ENCODE measurements at places on chromosomes 1 and 21. TPM values are rescaled to one million over a fixed set of nuclear protein-coding genes. Genes with fewer than 3 reads are reported as not detected.

DNA sequence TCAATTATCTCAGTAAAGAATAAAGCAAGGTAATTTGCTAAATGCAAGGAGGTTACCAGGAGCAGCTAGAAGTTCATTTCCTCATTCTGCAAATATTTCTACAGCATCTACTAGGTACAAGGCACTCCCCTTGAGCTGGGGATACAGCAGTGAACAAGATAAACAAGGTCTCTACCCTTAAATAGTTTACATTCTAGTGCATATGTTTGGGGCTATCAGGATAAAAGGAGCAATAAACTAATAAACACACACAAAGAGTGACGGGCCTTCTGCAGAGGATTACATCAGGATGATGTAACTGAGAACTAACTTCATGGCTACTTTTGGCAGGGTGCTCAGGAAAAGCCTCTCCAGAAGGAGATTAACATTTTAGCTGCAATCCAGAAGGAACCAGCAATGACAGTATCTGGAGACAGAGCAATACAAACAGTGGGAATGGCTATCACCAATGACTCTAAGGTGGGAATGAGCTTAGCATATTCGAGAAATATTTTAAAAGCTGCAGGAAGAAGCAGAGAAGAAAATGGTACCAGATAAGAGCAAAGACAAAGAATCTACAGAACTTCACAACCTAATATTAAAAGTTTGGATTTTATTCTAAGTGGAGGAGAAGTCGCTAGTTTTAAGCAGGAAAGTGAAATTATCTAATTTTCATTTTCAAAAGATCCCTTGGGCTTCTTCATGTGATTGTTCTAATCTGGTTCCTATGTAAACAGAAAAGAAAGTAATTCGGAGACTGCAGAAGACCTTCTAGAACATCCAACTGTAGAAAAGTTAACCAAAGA lies 25.8 kb downstream of the TP53BP2 start:
- H3K27ac ChIP-seq = no peak overlapping the region
- no peak for DNase-seq
- no peaks in the 10 kb centered on the region for H3K36me3 ChIP-seq
- H3K4me1 ChIP-seq = peaks cover 11% of the 10 kb centered on the region
- H3K27me3 ChIP-seq = no peaks in the 10 kb centered on the region
- no peak overlapping the region for H3K4me3 ChIP-seq

DNA sequence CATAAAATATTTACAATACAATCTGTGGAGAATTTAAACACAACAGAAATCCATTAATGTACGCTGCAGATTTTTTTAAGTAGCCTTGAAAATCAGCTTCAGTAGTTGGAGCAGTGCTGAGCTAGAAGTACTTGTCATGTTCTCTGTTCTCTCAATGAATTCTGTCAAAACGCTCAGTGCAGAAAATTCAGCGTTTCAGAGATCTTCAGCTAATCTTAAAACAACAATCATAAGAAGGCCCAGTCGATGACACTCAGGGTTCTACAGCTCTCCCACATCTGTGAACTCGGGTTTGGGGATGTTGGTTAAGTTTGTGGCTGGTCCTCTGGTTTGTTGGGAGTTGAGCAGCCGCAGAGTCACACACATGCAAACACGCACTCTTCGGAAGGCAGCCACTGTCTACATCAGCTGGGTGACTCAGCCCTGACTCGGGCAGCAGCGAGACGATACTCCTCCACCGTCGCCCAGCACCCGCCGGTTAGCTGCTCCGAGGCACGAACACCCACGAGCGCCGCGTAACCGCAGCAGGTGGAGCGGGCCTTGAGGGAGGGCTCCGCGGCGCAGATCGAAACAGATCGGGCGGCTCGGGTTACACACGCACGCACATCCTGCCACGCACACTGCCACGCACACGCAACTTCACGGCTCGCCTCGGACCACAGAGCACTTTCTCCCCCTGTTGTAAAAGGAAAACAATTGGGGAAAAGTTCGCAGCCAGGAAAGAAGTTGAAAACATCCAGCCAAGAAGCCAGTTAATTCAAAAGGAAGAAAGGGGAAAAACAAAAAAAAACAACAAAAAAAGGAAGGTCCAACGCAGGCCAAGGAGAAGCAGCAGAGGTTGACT lies 161.2 kb downstream of the RUNX1 start:
- peak overlapping the region; percentile 90 for H3K27ac ChIP-seq
- no peaks in the 10 kb centered on the region for H3K36me3 ChIP-seq
- DNase-seq = no peak
- peak overlapping the region; percentile 84 for H3K4me3 ChIP-seq
- no peaks in the 10 kb centered on the region for H3K27me3 ChIP-seq
- H3K4me1 ChIP-seq = peaks cover 23% of the 10 kb centered on the region

GRCh38 chr1:223323491-223324484 lies 40.2 kb downstream of the SUSD4 start:
- H3K4me1 ChIP-seq = no peaks in the 10 kb centered on the region
- H3K27ac ChIP-seq = no peak overlapping the region
- H3K36me3 ChIP-seq = no peaks in the 10 kb centered on the region
- H3K27me3 ChIP-seq = no peaks in the 10 kb centered on the region

GRCh38 chr21:32132881-32133280 lies 146.0 kb downstream of the MIS18A start:
- H3K27ac ChIP-seq = no peak overlapping the region
- no peak for DNase-seq
- H3K4me1 ChIP-seq = peaks cover 17% of the 10 kb centered on the region

DNA sequence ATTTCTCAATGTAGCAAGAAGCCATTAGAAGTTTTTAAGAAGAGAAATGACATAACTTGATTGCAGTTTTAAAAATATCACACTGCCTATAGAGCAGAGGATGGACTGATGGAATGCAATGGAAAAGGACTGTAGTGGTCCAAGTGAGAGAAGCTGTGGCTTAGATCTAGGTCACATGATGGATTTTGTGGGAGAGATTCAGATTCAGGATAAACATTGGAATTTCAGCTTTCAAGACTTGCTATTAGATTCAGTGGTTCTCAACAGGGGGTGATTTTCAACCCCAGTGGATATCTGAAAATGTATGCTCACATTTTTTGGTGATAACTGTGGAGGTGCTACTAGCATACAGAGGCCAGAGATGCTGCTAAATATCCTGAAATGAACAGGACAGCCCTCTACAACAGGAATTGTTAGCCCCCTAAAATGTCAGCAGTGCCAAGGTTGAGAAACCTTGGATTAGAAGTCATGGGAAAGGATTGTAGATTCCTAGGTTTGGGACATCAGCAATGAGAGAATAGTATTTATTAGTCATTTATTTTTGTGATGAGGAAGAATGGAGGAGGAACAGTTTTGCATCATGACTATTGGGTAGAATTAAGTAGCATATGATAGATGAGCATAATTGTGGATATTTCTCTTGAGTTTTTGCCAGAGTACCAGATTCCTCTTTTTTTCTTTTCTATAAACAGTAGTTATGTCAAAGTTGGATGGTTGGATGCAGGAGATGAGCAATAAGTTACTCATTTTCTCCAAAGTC lies 30.1 kb upstream of the KCNK2 start:
- no peak for DNase-seq
- H3K4me3 ChIP-seq = no peak overlapping the region
- no peaks in the 10 kb centered on the region for H3K27me3 ChIP-seq

OR2G6 gene
- total RNA-seq = not detected

WNT2B gene
- total RNA-seq = 16.0 TPM

B4GALT2 gene
- 31.4 TPM for total RNA-seq

TRIM67 gene
- not detected for total RNA-seq

RWDD3 gene
- 17.9 TPM for total RNA-seq

LAD1 gene
- 91.8 TPM for total RNA-seq

All from vagina (tissue), 2 donors.